NCI-H69 (cell line): ENCODE measurements at places on chromosomes 3 and 15.

- DNase-seq, result no peak
Measured at GRCh38 chr3:72756900-72757299, 91.3 kb downstream of the SHQ1 start.

DNA sequence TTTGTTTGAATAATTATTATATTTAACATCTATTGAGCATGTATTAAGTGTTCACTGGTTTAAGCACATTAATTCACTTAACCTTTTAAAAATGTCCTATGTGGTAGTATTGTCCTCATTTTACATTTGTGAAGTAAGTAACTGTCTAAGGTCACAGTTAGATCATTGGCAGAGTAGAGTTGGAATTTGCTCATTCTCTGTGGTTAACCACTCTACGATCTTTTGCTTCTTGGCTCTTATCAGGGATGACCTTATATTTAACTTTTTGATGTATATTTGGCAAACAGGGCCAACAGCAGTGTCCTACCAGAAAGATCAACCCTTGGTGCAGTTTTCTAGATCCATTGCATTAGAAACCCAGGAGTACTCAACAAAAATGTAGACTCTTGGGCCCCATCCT lies 34.0 kb downstream of the PXK start:
- DNase-seq, result no peak

DNA sequence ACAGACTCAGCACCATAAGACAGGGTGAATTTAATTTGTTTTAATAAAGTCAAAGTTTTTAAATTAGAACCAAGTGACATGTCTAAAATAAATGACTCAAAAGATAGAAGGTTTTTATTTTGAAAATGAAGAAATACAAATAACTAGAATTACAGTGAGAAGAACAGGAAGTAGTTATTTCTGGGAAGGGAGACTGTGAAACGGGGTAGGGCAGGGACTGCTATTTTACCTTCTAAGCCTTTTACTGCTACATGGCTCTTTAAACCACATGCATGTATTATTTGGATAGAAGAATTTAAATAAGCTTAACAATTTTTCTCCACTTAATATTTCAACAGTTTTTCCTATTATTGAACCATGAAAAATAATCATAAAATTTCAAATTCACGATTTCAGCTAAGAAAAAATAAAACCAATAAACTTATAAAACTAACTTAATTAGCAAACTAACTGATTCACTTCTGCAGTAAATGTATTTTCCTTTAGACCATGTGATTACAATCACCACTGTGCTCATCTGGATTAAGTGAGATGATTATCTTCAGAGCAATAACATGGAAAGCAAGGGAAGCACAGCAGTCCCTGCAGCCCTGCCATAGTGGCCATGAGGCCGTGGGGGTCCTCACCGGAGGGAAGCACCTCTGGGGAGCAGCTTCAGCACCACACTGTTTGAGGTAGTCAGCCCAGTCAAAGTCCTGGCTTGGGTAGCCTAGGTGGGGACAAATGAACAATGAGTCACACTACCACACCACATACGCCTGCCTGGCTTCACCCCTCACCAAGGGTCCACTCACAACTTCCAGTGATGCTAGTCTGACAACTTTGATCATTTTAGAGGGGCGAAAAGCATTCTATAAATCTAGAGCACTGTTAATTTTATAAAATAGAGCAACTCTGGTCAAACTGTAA lies 28.3 kb upstream of the STIMATE start:
- no peak for DNase-seq

- DNase-seq, result no peak
Measured at GRCh38 chr3:61443886-61444285, 117.5 kb upstream of the PTPRG start.

- DNase-seq, result no peak
Measured at GRCh38 chr15:27176785-27177406, 205.9 kb downstream of the GABRG3 start.

DNA sequence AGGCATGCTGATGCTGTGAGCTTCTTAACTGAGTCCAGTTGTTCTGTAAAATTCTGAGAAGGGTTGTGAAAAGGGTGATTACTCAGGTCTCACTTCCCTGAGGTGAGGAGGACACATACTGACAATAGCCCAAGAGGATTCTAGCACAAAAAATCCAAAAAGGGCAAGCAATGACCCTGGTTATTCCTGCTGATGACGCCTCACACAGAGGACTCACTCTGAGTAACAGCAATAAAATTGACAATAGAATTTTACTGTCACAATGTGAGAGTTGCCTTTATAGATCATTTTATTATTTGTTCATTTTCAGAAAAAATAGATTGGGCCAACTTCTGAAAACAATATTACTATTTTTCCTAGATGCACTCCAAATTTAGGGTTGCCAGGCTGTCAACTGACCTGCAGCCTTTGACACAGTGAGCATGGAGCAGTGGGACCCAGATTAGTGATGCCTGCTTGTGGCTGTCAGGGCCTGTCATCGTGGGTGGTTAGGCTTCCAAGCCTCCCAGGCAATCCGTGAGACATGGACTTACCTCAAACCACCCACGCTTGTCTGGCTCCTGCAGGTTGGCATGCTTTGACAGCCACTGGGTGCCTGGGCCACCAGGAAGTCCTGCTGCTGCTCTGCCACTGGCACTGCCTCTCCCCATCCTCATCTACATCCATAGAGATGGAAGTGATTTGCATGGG lies 396.0 kb upstream of the THBS1 start:
- DNase-seq, result no peak

DNA sequence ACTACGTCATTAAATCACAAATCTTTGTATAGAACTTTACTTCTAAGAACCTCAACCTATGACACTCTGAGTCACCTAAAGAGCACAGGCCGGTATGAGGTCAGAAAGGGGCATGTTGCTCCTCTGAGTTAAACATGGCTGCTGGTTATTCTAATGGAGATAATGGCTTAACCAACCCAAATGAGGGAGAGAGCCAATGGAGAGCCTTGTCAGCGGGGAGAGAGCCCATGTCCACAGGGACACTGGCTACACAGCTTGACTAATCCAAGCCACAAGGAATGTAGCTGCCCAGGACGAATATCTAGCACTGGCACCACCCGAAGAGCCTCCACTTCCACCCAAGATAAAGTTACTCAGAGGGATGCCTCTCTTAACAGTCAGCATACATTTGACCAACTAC lies 77.0 kb upstream of the STAC start:
- DNase-seq, result no peak

GRCh38 chr3:172355836-172356235 lies 92.4 kb downstream of the GHSR start:
- DNase-seq, result peak; percentile 90

- peak; percentile 57 for DNase-seq
Measured at GRCh38 chr3:167110901-167111300, 269.2 kb downstream of the ZBBX start.

DNA sequence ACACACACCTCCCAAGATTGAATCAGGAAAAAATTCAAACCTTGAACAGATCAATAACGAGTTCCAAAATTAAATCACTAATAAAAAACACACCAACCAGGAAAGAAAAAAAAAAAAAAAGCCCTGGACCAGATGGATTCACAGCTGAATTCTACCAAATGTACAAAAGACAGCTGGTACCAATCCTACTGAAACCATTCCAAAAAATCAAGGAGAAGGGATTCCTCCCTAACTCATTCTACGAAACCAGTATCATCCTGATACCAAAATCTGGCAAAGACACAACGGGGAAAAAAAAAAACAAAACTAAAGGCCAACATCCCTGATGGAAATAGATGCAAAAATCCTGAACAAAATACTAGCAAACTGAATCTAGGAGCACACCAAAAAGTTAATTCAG lies 54.4 kb upstream of the SLC12A8 start:
- DNase-seq, result no peak
